ENCODE measurements at places on chromosomes 2 and 18.

- DNase-seq = no peak
Measured at GRCh38 chr2:28717339-28717758, 34.3 kb upstream of the PPP1CB start.

GRCh38 chr2:53826587-53827397 lies 33.0 kb downstream of the GPR75 start:
- no peak for DNase-seq

- no peak for DNase-seq
Measured at GRCh38 chr2:197517150-197517549, 1.3 kb downstream of the MOB4 start.

DNA sequence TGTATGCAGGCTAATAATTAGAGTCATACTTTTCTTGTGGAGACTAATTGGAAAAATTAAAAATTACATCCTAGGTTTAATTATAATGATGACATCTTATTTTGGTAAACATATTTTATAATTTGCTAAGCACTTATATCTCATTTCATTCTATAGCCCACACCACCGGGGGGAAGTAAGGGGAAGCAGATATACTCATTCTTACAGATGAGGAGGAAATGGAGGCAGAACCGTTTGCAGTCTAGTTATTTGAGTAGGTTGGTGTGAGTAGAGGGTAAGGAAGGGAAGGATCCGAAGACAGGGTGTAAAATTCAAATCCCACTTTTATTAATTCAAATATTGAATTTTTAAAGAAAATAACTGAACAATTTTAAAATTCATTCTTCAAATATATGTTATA lies 3.7 kb downstream of the ITGAV start:
- no peak for DNase-seq

GRCh38 chr18:58276789-58277739 lies 233.0 kb downstream of the NEDD4L start:
- DNase-seq = no peak

DNA sequence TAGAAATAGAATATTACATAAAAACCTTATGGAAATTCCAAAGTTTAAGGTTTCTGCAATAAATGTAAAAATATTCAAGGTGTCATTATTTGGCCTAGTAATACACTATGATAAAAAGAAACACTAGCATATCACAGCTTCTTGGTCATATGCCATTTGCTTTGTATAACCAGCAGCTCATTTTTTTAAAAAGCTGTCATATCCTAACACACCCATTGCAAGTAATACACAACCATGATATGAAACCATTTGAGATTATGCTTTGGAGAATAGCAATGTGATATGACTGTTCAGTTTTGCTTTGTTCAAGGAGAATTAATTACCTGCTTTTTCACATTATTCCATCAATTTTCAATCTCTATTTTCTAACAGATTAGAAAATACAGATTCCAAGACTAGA lies 149.0 kb downstream of the IKZF2 start:
- no peak for DNase-seq

GRCh38 chr2:117997872-117998454 lies 15.9 kb downstream of the CCDC93 start:
- no peak for DNase-seq

DNA sequence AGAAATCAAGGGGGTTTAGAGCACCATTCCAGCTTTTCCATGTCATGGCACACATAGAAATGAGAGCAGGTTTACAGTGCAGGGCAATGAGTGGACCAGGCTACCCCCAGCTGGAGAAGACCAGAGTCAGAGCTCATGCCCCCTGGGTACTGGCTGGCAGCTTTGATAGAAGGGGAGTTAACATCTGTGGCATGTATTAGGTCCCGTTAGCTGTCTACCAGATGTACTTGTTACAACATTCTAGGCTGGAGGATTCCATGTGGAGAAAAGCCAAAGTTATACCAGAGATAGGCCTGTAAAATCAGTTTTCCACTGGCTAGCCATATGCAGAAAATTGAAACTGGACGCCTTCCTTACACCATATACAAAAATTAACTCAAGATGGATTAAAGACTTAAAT lies 109.2 kb downstream of the CCDC85A start:
- no peak for DNase-seq

GRCh38 chr2:127288274-127288673 lies 5.7 kb downstream of the ERCC3 start:
- DNase-seq = no peak

DNA sequence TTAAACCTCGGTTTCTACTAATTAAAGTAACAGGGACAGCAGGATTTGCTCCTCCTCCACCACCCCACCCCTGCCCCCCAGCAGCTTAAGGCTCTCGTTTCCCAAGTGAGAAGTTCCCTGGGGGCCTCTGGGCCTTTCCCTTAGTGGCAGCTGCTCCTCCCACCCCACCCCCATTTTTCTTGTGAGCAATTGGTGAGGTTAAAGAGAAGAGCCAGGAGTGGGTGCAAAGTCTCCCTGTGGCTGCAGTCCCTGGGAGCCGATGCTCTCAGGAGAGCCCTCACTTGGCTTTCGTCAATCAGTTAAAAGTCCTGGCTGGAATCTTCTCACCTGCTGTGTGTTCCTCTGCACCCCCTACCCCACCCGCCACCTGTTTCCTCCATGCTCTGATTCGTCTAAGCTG lies 48.7 kb upstream of the AGAP1 start:
- DNase-seq = no peak

- no peak for DNase-seq
Measured at GRCh38 chr18:25454270-25454659, 102.3 kb upstream of the ZNF521 start.

GRCh38 chr2:58645017-58645416 lies 403.9 kb upstream of the FANCL start:
- DNase-seq = no peak

- DNase-seq = no peak
Measured at GRCh38 chr2:19540739-19541525, 182.5 kb upstream of the OSR1 start.

GRCh38 chr2:49189512-49190225 lies 35.4 kb upstream of the FSHR start:
- DNase-seq = no peak

- DNase-seq = no peak
Measured at GRCh38 chr18:50128506-50129271, 66.3 kb downstream of the MYO5B start.

DNA sequence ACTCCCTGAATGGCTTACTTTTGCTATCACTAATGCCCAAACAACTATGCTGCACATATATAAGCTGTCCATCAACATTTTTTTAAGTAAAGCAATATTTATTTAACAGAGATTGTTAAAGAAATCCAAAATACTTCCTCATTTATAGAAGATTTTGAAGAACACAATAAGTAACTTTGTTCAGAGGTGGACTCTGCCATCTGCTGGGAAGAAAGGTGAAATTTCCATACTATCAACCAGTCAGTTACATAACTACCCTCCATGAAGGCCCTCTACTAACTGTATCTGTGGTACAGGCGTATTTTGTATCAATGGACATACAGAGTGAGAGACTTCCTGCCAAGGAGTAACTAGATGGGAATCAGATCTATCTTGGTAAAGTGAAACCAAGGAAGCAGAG lies 106.0 kb downstream of the DTNB start:
- DNase-seq = no peak

GRCh38 chr2:74533464-74533863 lies 3.7 kb downstream of the HTRA2 start:
- DNase-seq = no peak

GRCh38 chr2:157194097-157194688 lies 63.3 kb upstream of the GALNT5 start:
- no peak for DNase-seq

DNA sequence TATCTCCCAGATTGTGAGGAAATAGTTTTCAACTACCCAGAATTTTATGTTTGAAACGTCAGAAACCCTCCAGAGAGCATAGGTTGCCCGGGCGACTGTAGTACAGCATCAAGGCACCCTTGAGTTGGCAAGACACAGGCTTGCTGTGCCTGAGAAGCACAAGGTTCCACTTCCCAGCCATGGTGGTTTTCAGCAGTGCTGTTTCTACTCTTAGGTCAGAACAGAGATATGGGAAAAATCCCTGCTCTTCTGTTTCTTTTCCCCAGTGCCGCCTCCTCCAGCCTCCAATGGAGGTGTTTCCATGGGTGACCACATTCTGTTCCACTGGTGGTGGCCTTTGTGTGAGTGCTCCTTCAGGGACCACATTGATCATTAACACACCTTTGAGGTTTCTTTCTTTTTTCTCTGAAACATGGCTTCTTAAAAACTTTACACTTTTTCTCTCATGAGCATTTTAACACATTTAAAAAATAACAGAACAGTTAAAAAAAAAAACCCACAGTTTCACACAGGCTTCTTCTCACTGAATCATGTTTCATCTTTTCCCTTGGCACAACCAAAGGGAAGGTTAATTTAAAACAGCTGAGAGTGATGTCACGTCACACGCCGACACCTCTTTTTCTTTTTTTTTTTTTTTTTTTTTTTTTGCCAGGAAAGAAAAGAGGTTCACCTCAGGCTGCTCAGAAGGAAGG lies 229.3 kb upstream of the HDAC4 start:
- DNase-seq = peak; percentile 33

- no peak for DNase-seq
Measured at GRCh38 chr2:80050246-80050645, 254.3 kb downstream of the LRRTM1 start.

Measured in activated CD8-positive, alpha-beta memory T cell treated with anti-CD3 and anti-CD28 coated beads for 24 hours (primary cell).